ENCODE measurements at places on chromosomes 1 and 21.
A peak's percentile ranks its signal among the peaks of the same experiment; 100 is the strongest.

DNA sequence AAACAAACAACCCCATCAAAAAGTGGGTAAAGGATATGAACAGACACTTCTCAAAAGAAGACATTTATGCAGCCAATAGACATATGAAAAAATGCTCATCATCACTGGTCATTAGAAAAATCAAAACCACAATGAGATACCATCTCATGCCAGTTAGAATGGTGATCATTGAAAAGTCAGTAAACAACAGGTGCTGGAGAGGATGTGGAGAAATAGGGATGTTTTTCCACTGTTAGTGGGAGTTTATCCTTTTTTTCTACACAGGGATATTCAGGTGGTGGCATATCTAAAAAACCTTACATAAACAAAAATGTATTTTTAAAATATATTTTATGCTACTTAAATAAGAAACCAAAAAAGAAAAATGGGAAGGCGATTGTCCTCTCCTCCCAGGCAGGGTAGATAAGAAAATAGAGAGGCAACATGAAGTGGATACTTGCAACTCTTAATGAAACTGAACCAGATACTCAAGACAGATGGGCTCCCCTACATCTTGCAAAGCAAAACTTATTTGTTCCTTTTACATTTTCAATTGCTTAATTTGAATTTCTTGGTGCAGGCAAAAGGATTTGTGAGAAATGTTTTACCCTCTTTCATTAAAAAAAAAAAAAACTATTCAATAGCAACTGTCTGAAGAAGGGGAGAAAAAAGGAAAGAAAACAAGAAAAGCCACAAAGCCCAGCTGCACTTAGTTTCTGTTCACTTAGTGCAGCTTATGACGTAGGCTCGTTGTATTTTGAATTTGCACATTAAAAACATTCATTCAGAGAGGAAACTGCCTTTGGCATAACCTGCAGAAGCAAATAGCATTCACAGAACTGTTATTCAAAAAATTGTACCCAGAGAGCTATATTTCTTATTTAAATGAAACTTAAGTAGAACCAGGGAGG is 36.9 kb upstream of the RGS1 start:
- H3K27ac ChIP-seq = peak overlapping the region; percentile 99
- DNase-seq = no peak
- no peaks in the 10 kb centered on the region for H3K27me3 ChIP-seq
- H3K36me3 ChIP-seq = peaks cover 10% of the 10 kb centered on the region
- H3K4me3 ChIP-seq = no peak overlapping the region
- peaks cover 61% of the 10 kb centered on the region for H3K4me1 ChIP-seq

DNA sequence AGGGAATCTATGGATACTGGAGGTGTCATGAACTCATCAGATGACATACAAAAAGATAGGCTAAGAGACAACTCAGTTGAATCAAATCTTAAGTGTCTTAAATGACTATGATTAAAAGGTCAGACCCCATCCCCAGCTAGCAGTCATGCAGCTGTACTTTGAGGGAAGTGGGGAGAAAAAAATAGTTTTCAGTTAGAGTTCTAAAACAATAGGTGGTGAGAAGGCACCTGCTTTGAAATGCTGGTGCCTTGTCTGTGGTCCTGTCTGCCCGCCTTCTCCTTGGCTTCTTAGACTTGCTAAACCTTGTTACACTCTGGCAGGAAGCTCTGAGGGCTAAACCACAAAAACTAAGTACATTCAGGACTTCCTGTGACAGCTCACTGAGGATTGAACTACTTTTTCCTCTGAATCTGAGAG is 15.3 kb downstream of the CD2 start:
- H3K27ac ChIP-seq = no peak overlapping the region
- peaks cover 2% of the 10 kb centered on the region for H3K36me3 ChIP-seq
- H3K4me1 ChIP-seq = no peaks in the 10 kb centered on the region
- H3K27me3 ChIP-seq = no peaks in the 10 kb centered on the region
- H3K4me3 ChIP-seq = no peak overlapping the region

GRCh38 chr1:157135070-157135469 is 3.1 kb downstream of the ETV3 start:
- H3K36me3 ChIP-seq = peaks cover 12% of the 10 kb centered on the region
- no peak overlapping the region for H3K4me3 ChIP-seq
- H3K27ac ChIP-seq = peak overlapping the region; percentile 74
- no peak for DNase-seq
- H3K27me3 ChIP-seq = no peaks in the 10 kb centered on the region

GRCh38 chr1:111141245-111142220 is 1.5 kb downstream of the CEPT1 start:
- DNase-seq = no peak
- H3K27ac ChIP-seq = peak overlapping the region; percentile 98
- H3K4me3 ChIP-seq = peak overlapping the region; percentile 100
- H3K27me3 ChIP-seq = no peaks in the 10 kb centered on the region
- no peaks in the 10 kb centered on the region for H3K36me3 ChIP-seq

DNA sequence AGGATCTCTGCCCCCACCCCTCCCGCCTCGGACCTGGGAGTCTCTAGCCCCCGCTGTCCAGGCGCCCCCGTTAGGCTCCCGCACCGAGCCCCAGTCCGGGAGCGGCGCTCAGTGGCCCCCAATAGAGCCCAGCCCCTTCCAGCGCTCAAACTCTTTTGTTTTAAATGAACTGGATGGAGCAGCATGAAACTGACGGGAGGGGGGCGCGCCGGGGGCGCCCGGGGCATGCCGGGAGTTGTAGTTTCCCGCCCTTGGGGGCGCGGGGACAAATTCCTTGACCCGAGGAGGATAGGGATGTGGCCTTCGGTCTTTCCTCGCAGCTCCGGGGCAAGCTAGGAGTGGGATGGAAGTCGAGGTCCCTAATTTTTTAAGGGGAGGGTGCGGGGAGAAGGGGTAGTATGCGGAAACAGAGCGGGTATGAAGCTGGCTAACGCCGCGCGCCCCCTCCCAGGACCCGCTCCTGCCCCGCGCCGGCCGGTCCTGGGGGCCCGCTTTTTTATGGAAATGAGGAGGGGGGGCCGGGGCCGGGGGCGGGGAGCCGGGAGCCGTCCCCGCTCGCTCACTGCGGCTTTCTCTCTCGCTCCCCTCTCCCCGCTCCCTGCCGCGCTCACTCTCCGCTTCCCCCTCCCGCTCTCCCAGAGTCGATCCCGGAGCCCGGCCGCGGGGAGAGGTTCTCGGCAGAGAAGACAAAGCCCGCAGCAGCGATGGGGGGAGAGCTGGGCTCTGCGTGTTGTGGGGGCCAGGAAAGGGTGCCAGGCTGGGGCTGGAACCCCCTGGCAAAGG is at the start of gene MEX3A:
Gene MEX3A, minus strand, starts transcription at position 157 of the 783 bp plus-strand sequence. CDS start 467 bp downstream, outside the sequence.
- H3K4me3 ChIP-seq = peak within 1 kb of the TSS; percentile 98
- H3K36me3 ChIP-seq = peaks cover 8% of the 10 kb centered on the region
- peak; percentile 83 for DNase-seq
- no peaks in the 10 kb centered on the region for H3K27me3 ChIP-seq

DNA sequence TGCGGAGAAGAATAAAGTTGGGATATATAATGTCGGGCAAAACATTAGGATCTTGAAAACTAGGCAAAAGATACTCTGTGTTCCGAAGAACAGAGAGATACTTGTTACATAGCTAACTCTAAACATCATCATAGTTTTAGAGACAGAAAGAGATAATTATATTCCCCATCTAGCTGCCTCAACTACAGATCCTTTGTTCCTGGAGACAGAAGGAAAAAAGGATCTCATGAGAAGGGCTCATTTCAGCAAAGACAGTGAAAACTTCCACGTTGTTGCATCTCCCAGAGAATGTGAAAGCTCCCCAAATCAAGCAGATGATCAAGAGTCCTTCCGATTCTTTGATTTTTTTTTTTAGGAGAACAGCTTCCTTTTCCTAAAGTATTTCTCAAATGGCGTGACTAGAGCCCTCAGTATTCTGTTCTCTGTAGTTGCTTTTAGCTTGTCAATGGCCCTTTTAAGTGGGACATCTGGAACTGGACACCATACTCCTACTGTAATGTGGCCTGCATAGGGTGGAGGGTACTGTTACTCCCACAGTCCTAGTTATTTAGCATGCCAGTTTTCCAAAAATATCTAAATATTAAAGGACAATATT is 1048.2 kb downstream of the TTLL7 start:
- no peak overlapping the region for H3K4me3 ChIP-seq
- no peak overlapping the region for H3K27ac ChIP-seq
- no peaks in the 10 kb centered on the region for H3K27me3 ChIP-seq
- no peak for DNase-seq

- DNase-seq = no peak
- H3K4me3 ChIP-seq = peak overlapping the region; percentile 89
- H3K4me1 ChIP-seq = peaks cover 36% of the 10 kb centered on the region
- peaks cover 35% of the 10 kb centered on the region for H3K36me3 ChIP-seq
- peak overlapping the region; percentile 24 for H3K27ac ChIP-seq
- H3K27me3 ChIP-seq = no peaks in the 10 kb centered on the region
Observed at GRCh38 chr1:39572379-39573096, 4.1 kb downstream of the PABPC4 start.
